NCI-H345 (cell line): ENCODE measurements at places on chromosomes 2 and 18.

DNA sequence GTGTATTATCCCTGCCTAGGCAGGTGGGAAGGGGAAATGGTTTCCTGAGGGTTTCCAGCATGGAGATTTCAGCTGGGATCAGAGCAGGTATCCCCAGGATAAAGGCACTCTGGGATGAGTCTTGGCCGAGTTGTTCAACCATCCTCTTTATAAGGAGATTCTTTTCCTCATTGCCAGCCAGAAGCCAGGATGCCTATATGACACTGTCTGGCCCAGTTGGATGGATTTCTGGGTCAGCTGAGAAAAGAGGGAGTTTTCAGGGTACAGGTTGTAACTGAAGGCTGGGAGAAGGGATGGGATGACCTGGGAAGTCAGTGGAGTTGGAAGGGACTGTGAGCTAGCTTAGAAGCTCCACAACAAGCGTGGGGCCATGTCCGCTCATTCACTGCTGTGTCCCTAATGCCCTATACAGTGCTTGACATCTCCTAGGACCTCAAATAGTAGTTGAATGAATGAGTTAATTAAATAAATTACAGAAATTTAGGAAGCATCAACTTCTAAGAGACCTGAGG, 8.3 kb downstream of the RHOB start:
- DNase-seq: no peak

DNA sequence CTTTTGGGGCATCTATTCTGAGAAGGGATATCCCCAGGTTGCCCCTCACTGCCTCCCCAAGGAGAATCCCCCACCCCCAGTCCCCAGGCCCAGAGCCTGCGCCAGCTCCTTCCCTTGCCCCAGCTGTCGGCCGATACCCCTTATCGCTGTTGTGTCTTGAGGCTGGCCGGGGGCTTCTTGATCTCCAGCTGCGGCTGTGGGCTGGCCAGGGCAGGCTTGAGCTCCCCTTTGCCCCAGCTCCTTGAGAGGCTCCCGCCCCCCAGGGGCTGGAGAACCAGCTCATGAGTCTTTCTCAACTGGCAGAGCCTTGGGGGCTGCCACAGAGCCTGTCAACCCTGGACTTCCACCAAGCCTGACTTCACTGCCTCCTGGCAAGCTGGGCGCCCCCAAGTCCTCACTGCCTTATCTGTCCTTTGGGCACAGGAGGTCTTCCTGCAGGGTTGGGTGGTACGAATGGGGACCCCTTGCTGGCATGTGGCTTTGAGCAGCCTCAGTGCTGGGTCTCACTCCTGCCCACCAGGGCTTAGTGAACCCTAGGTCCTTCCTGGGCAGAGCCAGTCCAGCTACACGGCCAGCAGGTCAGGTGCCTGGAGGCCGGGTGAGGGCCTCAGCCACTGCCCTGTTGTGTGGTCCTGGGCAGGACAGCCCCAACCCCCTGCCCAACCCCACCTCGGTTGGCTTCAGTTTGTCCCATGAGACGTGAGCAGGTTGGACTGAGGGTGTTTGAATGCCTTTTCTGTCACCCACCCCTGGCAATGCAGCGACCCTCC, 29.5 kb downstream of the INHBB start:
- no peak for DNase-seq

- no peak for DNase-seq
Measured at GRCh38 chr2:181140414-181140813, 160.0 kb downstream of the UBE2E3 start.

DNA sequence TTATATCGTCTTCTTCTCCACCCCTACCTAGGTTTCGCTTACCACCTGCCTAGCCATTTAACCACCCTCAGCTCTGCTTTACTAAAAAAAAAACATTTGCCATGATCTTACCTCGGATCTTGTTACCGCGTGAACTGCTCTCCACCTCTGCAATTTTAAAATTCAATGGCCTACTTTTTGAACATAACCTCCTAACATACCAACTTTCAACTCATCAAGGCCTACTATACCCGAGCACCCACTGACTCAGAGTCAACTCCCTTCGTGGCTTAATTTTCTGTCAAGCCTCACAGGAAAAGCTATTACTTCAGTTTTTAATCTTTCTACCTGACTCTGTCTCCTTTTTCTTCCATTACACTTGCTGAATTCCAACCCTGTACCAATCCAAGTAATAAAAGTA, 55.7 kb downstream of the ATAD2B start:
- DNase-seq: no peak

DNA sequence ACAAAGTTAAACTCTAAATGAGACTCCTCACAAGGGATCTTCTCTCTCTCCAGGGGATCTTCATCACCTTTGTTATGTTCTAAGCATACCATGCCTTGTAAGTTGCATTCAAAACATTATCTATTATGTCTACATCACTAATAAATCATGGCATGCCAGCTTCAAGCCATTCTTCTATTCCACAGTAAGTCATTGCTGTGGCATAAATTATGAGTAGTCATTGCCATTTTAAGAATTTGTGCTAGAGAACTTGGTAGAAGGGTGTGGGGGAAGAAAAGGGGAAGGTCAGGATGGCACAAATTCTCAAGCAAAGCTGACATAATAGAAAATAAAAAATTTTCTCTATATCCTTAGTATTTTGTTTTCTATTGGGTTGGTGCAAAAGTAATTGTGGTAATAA, 33.5 kb downstream of the BARD1 start:
- DNase-seq: no peak
